IgD-negative memory B cell (primary cell): ENCODE measurements at places on chromosomes 1 and 21. TPM values are rescaled to one million over a fixed set of nuclear protein-coding genes. Genes with fewer than 3 reads are reported as not detected.

The NOS1AP gene
- not detected for polyA plus RNA-seq

The CSMD2 gene
- not detected for polyA plus RNA-seq

The NR1I3 gene
- not detected for polyA plus RNA-seq

The C1orf116 gene
- polyA plus RNA-seq: 0.14 TPM
